ENCODE measurements at places on chromosomes 6 and 20. TPM values are rescaled to one million over a fixed set of nuclear protein-coding genes. Genes with fewer than 3 reads are reported as not detected.

DNA sequence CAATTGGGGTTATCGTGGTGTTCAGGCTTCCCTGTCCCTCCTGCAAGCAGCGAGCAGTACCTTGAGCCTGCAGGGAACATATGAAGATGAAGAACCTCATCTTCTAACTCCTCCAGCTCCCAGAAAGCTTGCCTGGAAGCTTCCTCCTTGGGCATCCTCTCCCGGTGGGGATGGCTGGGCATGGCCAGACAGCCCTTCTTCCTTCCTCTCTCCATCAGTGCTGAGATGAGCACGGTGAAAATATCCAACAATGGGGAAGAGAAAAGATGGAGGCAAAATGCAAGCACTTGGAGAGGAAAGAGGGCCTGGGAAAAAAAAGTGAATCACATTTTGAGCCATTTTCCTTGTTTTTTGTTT, 107.7 kb upstream of the FOXA2 start:
- DNase-seq, result no peak

- DNase-seq, result no peak
These were observed 399.7 kb downstream of the COL12A1 start for GRCh38 chr6:74805916-74806696.

DNA sequence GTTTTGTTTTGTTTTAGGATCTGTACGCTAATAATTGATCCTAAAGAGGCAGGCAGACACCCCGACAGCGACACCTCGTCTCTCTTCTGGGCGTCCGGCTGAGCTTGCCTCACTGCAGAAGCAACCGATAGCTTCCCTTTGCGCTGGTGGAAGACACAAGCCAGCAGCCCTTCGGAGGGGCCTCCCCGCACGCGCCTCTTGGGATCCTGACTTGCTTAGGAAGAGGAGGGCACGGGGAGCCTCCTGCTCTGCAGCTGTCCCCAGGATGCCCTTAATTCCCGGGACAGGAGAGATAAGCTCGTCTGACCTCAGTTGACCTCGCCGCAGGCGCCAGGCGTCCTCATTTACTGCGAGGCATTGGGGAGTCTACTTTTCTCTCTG, 94.0 kb downstream of the CD83 start:
- DNase-seq, result no peak

DNA sequence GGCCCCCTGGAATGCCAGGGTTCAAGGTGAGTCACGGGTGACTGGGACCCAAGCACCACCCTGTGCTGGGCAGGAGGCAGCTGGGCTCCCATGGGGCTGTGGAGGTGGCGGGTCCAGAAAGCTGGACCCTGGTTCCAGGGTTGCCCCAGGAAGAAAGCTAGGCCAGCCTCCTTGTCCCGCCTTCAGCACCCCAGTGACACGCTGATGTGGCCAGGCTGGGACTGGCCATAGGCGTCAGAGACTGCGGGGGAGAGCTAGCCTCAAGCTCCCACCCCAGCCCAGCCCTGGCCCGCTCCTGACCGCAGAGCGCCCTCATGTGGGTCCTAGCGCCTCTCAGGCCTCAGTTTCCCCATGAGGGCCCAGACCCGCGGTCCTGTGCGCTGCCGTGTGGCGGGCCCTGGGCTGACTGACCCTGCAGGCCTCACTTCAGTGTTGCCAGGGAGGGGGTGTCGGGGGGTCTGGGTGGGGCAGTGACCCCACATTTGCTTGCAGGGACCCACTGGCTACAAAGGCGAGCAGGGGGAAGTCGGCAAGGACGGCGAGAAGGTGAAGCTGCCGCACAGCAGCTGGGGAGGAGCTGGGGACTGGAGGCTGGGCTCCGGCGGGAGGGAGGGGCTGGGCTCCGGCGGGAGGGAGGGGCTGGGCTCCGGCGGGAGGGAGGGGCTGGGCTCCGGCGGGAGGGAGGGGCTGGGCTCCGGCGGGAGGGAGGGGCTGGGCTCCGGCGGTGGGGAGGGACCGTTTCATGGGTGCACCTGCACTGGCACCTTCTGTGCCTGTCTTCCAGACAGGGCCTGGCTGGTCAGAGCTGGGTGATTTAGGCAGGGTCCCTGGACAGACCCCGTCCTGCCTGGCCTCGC, 7.9 kb downstream of the COL9A3 start:
- DNase-seq, result no peak

GRCh38 chr20:43766385-43766784, 39.6 kb upstream of the GTSF1L start:
- peak; percentile 63 for DNase-seq

GRCh38 chr6:157560691-157561413, 179.9 kb downstream of the ZDHHC14 start:
- no peak for DNase-seq

DNA sequence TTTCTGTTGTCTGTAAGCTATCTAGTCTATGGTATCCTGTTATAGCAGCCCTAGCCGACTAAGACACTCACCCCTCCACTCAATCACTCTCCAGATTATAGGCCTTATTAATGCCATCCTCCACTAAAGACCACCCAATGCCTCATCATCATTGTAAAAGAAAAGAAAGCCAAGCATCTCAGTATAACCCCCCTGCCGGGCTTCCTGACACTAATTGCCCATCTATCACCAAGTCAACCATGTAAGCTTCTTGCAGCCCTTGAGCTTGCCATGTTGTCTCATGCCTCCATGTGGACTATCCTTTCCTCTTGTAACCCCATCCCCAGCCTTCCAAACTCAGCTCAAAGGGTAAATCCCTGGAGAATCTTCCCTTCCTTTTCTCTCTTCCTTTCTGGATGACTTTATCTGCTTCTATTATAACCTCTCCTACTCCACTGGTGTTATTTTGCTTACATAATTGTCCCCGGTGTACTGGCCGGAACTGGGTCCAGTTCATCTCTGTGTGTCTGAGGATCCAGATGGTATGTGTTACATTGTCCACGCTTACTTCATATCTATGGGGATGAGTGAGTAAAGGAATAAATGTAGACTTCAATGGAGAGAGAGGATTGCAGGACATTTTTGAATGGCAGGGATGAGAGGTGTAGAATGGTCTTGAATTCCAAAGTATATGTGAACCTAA, 202.9 kb upstream of the SOX4 start:
- no peak for DNase-seq

GRCh38 chr6:99467509-99468106, 42.5 kb upstream of the PNISR start:
- no peak for DNase-seq

- DNase-seq, result no peak
These were observed 70.6 kb downstream of the STXBP5 start for GRCh38 chr6:147274776-147275175.

DNA sequence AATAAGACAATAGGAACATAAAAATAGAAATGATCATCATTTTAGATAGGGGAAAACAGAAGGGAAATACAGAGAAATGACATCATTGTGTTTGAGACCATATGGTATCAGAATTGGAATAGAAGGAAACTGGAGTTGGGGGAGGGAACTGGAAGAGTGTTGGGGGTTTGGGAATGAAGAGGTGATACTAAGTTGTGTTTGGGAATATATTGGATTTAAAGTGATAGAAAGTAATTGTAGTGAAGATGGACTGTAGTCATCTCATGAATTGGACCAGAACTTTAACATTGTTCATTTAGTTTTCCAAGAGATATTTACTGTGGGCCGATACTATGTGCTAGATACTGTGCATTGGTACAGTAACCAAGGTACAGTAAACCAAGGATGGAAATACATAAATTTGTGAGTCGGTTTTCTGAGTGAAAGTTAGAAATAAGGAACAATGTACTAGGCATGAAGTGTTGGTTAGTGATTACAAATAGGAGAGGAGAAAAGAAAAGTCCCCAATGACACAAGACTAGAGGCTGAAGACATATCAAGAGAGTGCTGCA, 32.3 kb downstream of the KCNQ5 start:
- no peak for DNase-seq

DNA sequence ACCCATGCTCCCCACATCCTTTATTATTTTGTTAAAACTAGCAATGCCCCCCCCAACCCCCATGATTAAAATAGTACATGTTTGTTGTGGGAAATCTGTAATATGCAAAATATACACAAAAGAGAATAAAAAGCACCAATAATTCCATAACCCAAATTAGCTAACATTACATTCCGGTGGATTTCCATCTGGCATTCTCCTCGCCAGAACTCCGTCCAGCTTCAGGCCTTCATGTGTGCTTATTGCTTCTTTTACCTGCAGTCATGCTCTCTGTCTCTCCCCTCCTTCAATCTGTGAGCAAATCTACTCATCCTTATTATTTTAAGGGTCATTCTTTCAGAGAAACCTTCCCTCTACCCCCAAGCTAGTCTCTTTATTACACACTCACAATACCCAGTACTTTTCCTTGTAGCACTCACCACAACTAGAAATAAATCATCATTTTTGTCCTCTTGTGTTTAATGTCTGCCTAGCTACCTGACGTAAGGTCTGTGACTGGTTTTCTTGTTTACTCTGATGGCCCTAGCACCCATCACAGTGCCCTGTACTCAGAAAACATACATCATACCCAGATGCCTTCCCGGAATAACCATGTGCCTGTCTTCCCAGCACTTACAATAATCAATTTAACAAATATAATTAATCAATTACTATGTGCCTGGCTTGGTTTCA, 25.6 kb upstream of the IER3 start:
- no peak for DNase-seq

DNA sequence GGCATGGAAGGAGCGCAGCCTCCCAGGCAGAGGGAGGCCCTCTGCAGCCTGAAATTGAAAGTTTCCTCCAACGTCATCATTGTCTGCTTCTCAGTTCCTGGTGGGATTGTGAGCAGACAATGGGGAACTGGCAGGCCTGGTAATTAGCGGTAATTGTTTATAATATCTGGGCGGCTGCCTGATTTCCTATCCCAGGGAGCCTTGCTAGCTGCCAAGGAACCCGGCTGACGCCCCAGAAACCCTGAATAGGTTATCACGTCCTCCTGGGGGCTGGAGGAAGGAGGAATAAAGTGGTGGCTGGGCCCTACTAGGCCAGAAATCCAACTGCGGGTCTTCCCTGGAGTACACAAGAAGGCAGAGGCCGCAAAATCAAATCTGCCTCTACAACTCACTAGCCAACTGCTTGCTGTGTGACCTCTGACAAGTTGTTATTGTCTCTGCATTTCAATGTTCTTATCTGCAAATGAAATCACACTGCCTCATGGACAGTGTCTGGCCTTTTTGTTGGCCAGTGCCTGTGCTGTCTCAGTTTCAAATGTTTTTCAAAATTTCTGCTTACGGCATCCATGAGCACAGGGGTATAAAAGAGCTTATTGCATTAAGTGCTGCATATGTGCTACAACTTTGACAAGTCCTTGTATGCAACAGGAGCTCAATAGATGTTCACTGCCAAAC, 16.9 kb downstream of the KCNK15 start:
- DNase-seq, result no peak

DNA sequence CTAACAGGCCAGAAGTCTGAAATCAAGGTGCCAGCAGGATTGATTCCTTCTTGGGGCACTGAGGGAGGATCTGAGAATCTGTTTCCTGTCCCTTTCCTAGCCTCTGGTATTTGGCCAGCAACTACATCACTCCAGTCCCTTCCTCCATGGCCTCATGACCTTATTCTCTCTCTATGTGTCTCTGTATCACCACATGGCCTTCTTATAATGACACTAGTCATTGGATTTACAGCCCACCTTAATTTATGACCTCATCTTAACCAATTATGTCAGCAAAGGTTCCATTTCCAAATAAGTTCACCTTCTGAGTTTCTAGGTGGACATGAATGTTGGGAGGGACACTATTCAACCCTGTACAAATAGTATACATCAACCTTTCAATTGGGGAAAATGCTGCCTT, 29.3 kb downstream of the SCML4 start:
- DNase-seq, result no peak

The OOEP gene
- not detected for total RNA-seq

The FYN gene
- 246 TPM for total RNA-seq

The E2F1 gene
- 2.2 TPM for total RNA-seq

The DOK5 gene
- 350 TPM for total RNA-seq

The GSTA2 gene
- not detected for total RNA-seq

The BFSP1 gene
- 0.31 TPM for total RNA-seq

The CCN5 gene
- not detected for total RNA-seq

The PGC gene
- total RNA-seq, result not detected

The PHACTR1 gene
- 40.7 TPM for total RNA-seq

The CD93 gene
- 13.6 TPM for total RNA-seq
